ENCODE measurements at places on chromosomes 2 and 18.
A peak's percentile ranks its signal among the peaks of the same experiment; 100 is the strongest.

GRCh38 chr2:187775196-187775595 lies 221.0 kb upstream of the TFPI start:
- DNase-seq: no peak

DNA sequence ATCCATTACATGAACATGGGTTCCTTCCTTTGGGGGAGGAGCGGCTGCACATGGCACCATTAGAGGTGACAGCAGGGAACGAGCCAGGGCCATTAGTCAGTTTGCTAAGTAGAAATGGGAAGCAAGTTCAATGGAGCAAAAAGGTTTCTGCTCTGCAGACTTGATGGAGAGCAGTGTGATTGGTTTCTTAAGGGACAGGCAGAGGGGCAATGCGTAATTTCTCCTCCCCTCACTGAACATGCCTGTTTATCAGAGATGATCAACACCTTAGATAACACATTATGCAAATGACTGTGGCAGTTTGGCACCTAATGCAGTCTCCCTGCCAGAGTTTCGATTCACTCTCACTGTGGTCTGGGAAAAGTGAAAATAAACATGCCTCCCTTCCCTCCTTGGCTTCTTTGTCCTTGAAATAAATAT lies 414.5 kb downstream of the STK39 start:
- DNase-seq: no peak

DNA sequence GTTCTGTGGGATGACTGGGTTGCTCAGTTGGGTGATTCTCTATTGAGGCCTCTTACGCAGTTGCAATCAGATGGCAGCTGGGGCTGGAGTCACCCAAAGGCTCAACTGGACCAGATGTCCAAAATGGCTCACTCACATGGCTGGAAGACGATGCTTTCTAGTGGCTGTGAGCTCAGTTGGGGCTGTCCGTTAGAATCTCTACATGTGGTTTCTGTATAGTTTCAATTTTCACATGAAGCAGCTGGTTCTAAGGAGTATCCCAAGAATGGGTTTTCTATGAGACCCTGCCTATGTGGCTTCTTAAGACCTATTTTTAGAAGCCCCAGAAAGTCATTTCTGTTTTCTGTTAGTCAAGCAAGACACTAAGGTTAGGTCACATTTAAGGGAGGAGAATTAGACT lies 4.4 kb downstream of the XRCC5 start:
- no peak for DNase-seq

GRCh38 chr2:207162316-207162715 lies 3.4 kb downstream of the KLF7 start:
- no peak for DNase-seq

GRCh38 chr2:62569907-62570841 lies 64.2 kb upstream of the TMEM17 start:
- no peak for DNase-seq

- DNase-seq: no peak
These were observed 169.4 kb downstream of the ZNF385B start for GRCh38 chr2:179692043-179692442.

DNA sequence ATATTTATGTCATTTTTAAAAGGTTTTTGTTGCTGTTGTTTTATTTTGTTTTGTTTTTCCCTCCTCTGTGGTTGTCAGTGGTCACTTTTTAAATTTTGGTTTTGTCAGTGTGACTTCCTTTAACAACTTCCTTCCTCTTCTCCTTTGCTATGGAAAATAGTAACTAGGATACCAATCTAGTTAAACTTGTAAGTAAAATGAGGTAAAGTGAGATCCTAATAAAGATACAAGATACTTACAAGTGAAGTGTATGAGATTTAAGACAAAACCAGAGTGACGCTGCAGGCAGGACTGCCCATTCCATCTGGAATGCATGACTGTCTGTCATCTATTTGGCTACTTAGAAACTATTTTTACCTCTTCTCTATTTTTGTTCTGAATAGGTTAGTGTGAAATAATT lies 30.6 kb upstream of the CREB1 start:
- no peak for DNase-seq

GRCh38 chr18:25604894-25605597 lies 253.1 kb upstream of the ZNF521 start:
- DNase-seq: no peak

DNA sequence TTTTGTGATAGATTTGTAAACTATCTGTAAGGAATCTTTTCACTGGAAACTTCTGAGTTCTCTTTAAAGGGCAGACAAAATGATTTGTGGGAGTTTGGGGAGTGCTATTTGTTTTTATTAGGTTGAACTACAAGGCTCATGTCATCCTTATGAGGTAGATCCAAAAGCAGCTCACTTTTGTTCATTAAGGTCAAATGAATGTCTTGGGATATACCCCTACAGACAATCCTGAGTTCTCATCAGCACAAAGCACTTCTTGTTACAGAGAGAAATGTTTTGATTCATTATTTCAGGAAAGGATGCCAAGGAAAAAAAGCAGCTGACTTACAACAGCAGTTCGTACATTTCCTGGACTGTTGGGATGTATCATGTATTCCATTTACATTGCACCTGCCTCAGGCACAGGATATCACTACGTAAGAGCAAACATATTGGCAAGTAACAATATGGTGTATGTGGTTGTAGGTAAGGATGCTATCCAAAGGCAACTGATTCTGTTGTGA lies 68.9 kb downstream of the DCC start:
- no peak for DNase-seq

DNA sequence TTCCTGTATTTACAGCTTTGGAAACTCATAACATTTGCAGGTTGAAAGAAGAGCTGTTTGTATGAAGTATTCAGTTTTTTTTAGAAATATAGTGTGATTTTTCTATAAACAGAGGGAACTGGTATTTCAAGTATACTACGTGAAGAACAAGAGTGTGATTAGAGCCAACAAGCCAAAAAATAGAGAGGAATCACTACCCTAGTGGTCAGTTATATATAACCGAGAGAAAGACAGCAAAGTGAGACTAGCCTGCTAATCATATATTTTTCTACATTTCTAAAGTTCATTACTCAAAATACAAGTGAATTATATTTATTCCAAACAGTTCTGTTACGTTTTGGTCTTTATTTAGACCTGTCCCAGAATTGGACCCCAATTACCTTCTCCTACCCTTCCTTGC lies 444.8 kb upstream of the NRP2 start:
- no peak for DNase-seq

DNA sequence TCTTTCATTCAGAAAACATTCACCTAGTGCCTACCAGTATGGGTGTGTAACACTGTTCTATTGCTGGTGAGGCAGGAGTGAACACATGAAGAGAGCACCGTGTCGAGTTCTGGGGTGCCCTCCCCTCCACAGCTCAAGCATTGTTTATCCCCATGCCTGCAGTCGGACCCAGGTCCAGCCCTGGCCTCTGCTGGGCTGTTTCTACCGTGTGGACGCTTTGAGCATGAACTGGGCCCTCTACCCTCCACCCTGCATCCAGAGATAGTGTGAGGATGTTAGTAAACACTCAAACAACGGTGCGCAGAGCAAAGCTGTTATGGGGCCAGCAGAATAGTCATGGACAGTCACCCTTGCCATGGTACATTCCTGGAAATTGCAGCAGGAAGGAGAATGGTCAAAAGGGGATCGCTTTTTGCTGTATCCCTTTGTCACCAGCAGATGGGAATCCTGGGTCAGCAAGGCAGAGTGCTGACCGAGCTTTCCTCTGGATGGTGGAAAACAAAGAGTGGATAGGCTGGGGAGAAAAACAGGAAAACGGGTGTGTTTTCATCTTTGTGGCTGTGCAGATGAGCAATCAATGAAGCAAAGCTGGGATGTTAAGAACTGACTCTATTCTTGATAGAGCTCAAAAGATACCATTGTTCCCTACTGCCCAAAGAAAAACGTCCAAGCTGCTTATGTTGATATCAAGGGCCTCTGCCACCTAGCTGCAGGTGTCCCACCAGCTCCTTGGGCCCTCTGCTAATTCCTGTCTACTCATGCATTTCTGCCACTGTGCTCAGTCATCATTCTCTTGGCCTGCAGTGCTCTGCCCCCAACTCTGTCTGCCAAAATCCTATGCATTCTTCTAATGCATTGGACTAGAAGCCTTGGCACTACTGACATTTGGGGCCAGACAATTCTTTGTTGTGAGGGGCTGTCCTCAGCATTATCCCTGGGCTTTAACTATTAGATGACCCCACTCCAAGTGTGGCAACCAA lies 38.7 kb downstream of the REEP1 start:
- DNase-seq: no peak

GRCh38 chr2:237876532-237876931 lies 17.1 kb downstream of the RAMP1 start:
- DNase-seq: no peak

DNA sequence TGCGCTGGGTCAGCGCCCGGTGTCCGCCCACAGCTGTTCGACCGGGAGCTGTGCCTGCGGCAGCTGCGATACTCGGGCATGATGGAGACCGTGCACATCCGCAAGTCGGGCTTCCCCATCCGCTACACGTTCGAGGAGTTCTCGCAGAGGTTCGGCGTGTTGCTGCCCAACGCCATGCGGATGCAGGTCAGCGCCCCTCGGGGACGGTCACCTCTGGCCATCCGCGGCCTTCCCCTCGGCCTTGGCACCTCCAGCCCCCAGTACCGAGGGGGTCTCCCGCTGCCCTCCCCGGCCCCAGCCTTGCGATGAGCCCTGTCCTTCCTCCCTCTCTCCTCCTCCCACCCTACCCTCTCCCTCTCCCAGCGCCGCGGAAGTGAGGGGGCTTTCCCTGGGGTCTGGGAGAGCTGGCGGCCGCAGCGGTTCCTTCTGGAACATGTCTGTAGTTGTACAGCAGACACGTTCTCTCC lies 53.2 kb upstream of the GPR17 start:
- DNase-seq: peak; percentile 47

DNA sequence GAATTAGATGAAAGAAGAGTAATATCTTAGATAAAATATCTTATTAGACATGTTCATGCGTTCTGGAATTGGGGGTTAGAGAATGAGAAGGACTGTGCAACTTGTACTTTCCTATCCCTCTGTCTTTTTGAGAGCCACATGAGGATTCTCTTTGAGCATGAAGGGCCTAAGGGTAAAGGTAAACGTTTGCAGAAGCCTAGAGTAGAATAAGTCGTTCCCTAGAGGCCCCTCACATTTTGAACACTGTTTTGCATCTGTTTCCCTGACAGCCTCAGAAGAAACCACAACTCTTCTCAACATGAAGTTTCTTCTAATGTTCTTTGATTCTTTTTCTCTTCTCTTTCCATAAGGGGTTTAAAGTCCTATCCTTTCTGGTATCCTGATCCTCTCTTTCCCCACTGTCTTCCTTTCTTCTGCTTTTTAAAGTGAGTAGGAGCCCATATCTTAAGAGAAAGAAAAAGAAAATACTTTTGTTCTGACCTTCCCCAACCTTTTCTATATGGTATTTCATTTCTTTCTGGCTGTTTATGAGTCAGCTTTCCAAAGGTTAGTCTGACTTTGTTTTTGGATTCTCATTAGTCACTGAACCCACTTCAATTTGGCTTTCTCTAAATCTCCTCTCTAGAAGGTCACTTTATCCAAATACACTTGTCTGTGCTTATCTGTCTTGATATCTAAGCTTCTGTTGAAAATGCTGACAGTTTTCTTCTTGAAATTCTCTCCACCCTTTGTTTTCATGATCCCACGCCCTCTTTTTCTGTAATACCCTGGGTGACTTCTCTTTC lies 34.8 kb downstream of the PPP1R1C start:
- no peak for DNase-seq

- DNase-seq: no peak
These were observed 49.3 kb downstream of the ALPK2 start for GRCh38 chr18:58579561-58580047.

- DNase-seq: peak; percentile 88
These were observed 11.8 kb downstream of the GAREM2 start for GRCh38 chr2:26184555-26185303.

GRCh38 chr2:197024206-197024605 lies 97.7 kb upstream of the PGAP1 start:
- no peak for DNase-seq

DNA sequence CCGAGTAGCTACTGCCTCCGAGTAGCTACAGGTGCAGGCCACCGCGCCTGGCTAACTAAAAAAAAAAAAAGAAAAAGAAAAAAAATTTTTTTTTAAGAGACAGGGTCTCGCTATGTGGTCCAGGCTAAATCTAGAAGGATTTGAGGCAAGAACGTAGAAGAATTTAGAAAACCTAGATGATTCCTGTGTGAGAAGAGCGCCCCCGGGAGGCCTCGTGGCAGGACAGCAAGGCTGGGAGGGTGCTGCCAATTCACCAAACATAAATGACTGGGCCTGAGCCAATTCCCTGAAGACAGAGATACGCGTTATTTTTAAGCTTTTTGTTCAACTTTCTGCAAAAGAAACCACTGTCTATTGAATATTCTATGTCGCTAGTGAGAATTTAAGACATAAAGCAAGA lies 90.1 kb upstream of the TGFA start:
- no peak for DNase-seq

DNA sequence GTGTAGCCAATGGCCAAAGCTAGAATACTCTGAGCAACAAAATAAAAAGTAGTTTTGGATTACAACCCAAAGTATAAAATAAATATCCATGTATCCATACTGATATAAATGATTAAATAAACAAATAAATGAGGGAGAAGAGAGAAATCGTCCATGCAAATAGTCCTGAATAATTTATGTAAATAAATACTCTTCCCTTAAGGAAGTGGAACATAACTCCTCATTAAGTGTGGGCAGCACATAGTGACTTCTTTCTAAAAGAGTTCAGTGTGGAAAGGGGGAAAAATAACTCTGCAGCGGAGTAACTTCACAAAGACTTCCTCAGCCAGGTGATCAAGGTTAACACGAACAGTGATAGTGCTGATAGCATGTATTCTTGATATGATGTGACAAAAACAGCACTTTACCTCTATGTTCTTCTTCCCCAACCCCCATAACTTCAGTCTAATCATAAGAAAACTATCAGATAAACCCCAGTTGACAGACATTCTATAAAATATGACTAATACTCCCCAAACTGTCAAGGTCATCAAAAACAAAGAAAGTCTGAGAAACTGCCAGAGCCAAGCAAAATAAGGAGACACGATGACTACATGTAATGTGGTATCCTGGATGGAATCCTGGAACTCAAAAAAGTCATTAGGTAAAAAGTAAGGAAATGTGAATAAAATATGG lies 30.7 kb downstream of the METTL8 start:
- no peak for DNase-seq

DNA sequence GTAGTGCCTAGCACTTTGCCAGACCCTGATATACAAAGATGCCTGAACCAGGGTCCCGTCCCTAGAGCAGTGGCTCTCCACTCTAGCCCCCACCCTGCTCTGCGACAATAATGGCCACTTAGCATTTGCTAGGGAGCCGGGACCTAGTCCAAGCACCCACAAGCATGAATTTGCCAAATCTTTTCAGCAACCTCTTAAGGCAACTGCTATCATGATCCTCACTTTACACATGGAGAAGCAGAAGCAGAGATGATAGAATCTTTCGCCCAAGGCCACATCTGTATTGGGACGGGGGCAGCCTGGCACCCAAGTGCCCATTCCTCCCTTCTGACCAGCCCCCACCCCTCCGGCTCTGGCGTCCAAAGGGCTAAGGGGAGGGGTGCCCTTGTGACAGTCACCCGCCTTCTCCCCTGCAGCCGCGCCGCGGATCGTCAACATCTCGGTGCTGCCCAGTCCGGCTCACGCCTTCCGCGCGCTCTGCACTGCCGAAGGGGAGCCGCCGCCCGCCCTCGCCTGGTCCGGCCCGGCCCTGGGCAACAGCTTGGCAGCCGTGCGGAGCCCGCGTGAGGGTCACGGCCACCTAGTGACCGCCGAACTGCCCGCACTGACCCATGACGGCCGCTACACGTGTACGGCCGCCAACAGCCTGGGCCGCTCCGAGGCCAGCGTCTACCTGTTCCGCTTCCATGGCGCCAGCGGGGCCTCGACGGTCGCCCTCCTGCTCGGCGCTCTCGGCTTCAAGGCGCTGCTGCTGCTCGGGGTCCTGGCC lies 13.0 kb downstream of the SIGLEC15 start:
- peak; percentile 59 for DNase-seq

- no peak for DNase-seq
These were observed 833.2 kb upstream of the CHAC2 start for GRCh38 chr2:52934323-52934898.
